BJ (cell line): ENCODE measurements at places on chromosomes 16 and 17.
A peak's percentile ranks its signal among the peaks of the same experiment; 100 is the strongest.

GRCh38 chr16:77775911-77776909 lies 12.2 kb upstream of the VAT1L start:
- DNase-seq: no peak

DNA sequence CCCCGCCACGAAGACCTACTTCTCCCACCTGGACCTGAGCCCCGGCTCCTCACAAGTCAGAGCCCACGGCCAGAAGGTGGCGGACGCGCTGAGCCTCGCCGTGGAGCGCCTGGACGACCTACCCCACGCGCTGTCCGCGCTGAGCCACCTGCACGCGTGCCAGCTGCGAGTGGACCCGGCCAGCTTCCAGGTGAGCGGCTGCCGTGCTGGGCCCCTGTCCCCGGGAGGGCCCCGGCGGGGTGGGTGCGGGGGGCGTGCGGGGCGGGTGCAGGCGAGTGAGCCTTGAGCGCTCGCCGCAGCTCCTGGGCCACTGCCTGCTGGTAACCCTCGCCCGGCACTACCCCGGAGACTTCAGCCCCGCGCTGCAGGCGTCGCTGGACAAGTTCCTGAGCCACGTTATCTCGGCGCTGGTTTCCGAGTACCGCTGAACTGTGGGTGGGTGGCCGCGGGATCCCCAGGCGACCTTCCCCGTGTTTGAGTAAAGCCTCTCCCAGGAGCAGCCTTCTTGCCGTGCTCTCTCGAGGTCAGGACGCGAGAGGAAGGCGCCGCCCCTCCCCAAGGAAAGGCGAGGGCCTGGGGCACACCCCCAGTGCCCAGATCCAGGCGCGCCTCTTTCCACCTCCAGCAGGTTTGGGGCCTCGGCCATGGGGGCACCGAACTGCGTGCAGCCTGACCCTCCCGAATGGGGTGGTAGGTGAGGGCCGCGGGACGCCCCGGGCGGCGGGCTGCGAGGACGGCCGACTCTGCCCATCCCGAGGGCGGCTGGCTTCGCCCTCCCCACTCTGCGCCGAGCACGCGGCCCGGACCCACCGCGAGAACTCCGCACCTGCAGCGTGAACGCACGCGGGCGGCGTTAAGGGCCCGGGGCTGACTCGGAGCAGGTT lies 664 bp downstream of the HBQ1 start:
- no peak for DNase-seq

GRCh38 chr17:78748730-78749317 lies 33.2 kb downstream of the CYTH1 start:
- peak; percentile 49 for DNase-seq

GRCh38 chr16:53220585-53220984 lies 165.8 kb downstream of the CHD9 start:
- no peak for DNase-seq
